Left colon (tissue), 2 donors: ENCODE measurements at places on chromosomes 7 and 10. TPM values are rescaled to one million over a fixed set of nuclear protein-coding genes. Genes with fewer than 3 reads are reported as not detected.

GPR158 gene
- 0.15 TPM for total RNA-seq

IFIT2 gene
- total RNA-seq, result 4.3 TPM

CALY gene
- 0.43 TPM for total RNA-seq

DNA sequence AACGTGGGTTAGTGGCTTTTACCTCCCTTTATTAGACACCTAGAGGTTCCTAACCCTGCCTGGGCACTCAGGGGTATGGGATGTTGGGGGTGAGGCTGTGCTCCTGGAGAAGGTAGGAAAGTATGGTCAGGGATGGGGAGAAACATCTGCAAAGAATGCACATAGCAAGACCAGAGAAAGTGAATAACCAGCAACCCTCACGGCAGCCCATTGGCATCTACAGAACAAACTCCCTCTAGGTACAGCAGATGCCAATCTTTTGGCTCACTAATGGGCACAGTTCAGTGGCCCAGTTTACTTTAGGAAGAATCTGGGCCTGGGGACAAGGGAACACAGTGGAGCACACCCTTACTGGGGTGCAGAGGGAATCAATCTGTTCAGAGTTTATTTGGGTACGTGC is 143.9 kb downstream of the JAZF1 start:
- no peak for DNase-seq

GRCh38 chr10:34721208-34721840 is 93.8 kb downstream of the PARD3 start:
- DNase-seq, result no peak

DNA sequence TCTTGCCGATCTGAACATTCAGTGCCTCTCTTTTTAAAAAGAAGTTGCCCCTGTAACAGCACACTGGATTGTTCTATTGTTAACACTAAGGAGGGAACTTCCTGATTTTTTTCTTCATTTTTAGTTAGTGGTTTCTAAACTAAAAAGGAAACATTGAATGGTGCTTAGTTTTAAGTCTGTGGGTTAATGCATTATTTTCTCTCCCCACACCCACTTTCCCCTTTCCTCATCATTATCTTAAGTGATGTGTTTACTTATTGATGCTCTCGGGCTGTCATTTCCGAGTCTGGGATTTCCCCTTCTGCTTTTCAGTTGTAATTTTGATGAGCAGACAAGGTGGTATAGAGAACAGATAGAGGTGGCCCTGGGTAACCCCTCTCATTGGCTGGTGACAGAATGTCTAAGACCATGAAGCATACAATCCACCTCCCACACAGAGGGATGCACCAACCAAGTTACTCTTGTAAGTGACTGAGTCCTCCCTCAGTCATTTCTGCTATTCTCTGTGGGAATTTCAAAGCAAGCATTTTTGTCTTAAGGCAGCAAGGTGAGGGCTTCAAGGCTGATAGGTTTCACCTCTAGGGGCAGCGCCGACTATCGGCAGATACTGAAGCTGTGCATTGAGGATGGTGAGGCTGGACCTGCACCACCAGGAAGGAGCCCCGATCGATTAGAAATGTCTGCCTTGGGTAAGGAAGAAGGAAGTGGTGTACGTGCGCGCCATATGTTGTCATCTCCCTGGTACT is 49.5 kb downstream of the CHN2 start:
- DNase-seq, result no peak

- no peak for DNase-seq
These were observed 66.4 kb downstream of the CDH23 start for GRCh38 chr10:71463111-71463510.

DNA sequence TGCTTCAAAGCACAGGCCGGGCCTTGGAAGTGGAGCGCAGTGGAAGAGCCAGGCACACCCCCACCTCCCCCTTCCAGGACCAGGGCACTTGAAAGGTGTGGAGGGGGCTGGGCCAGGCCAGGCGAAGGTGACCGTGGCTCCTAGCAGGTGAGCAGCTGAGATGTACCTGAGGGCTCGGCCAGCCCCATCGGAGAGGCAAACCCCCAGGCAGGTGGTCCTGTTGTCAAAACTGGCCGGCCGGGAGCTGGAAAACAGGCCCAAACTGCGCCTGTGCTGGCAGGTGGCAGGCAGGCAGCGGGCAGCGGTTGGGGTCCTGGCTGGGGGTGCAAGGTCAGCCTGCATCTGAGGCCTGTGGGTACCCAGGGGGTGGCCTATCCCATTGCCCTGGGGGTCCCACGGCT is 96.4 kb upstream of the DNAAF5 start:
- DNase-seq, result no peak

DNA sequence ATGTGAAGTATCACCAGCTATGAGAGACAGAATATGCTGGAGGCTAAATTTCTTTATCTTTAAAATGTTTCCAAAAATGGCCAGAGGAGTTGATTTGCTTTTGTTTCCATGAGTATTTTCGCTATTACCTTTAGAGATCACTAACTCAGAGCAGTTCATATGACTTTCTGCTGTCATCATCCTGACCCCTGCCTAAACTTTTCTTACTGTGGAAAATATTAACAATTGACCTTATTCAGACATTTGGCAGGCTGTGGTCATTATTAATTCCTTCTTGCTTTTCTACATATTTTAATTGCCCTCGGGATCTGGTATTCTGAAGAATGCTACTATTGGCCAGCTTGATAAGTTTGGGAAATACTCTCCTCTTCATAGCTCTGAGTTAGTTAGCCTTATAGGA is 156.5 kb downstream of the EXOC4 start:
- no peak for DNase-seq

DNA sequence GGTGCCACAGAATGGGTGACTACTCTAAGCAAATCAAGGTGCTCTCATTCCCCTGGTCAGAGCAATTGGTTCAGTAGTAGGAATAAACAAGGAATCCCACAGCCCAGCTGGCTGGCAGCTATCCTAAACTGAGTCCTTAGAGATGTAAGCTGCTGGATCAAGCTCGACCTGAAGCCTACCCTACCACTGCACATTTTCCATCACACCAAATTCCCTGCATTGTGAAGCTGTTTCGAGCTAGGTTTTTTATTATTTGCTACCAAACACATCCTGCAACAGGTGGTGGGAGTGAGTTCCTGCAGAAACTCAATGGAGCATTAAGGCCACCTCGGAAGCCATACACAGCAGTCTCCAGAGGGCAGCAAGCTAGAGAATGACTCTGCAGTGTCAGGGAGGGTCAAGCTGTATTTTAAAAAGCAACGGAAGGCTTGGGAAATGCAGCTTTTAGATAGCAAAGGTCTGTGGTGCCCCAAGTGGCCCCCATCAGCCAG is 33.7 kb upstream of the TNRC18 start:
- no peak for DNase-seq
